Immature natural killer cell (primary cell): ENCODE measurements at places on chromosomes 2 and 18. TPM values are rescaled to one million over a fixed set of nuclear protein-coding genes. Genes with fewer than 3 reads are reported as not detected.

GRCh38 chr2:200129721-200130462 lies 174.5 kb downstream of the MAIP1 start:
- DNase-seq = no peak

DNA sequence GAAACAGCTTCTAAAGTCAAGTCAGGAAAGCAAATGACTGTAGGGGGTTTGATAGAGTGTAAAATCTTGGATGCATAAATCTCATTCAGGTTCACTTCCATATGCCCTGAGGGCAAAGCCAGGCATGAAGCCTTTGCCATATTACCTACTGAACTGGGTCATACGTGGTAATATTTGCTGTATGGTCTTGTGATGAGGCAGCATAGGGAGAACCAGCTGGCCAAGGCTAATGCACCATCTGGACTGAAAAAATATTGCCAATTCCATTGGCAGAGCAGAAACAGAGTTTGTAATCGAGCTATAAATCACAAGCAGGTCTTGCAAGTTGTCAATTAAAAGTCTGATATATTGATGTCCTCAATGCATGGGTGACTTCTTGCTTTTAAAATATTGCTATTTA lies 243.8 kb downstream of the ERBB4 start:
- no peak for DNase-seq

- DNase-seq = no peak
These were observed 428.4 kb downstream of the TGIF1 start for GRCh38 chr18:3878401-3878800.

GRCh38 chr18:63410792-63411191 lies 11.5 kb downstream of the VPS4B start:
- DNase-seq = no peak

GRCh38 chr2:14975381-14975780 lies 342.9 kb downstream of the LRATD1 start:
- DNase-seq = no peak

DNA sequence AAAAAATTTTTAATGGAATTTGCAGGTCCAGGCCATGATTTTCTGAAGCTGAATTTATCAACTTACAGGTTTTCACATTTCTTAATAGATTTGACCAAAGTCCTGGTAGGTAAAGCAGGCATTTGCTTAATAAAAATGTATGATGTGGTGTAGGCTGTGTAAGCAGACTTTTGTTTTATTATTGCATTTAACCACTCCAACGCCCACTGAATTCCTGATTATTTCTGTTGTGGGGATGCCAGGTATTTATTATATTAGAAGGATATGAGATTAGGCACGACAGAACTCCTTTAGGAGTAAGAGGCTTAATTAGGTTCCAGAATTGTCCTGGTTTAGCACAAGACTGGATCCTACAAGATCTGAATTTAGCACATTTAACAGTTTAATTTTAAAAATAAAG lies 111.1 kb downstream of the ADCYAP1 start:
- DNase-seq = no peak

DNA sequence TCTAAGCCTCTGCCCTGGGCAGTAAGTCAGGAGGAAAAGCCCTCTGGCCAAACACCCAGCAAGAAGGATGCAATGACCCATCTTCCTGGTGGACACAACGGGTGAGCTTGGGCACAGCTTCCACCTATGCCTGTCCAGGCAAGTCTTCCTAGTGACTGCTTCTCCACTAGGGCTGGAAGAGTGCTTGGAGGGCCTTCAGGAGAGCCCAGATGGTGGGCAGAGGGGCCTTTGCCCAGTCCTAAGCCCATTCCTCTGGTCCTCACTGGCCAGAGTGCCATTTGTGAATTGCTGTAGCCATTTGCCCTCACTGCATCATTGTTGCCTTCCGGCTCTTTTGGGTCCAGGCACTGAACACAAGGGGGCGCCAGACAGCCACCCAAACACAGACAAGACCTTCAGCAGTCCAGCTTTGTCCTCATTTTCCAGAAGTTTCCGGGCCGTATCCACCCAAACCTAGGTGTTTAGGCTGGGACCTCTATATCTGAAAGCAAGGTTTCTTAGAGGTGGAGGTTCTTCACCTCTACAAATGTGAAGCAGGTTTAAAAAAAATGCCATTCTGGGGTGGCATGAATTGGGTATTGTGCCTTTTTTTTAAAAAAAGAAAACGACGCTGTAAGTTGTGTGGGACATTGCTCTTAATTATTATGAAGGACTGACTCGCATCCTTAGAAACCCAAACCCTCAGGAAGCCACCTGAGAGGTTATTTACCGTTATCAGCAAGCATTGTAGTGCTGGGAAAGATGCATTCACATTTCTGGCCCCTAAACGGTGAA lies 29.5 kb downstream of the PAX8 start:
- DNase-seq = peak; percentile 71

CHRNG gene
- not detected for polyA plus RNA-seq
